ELR (cell line): ENCODE measurements at places on chromosomes 6 and 20.

GRCh38 chr20:10705801-10706459, 32.1 kb upstream of the JAG1 start:
- DNase-seq = peak; percentile 5

GRCh38 chr6:128256095-128256494, 264.3 kb downstream of the PTPRK start:
- no peak for DNase-seq

DNA sequence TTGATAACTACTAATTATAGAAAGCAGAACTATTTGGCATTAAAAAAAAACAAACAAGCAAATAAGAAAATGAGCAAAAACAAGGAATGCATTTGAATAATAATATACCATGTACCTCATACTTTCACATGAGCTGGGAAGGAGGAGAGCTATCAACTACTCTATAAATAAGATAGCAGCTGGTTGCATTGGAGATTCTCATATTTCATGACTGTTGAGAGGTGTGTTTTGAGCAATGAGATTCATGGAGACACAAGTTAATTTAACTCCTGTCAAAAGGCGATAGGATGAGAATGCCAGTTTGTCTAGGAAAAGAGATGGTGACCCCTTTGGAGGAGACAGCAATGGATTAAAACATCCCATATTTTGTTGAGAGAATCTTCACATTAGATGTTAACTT, 348.8 kb upstream of the SPTLC3 start:
- no peak for DNase-seq

DNA sequence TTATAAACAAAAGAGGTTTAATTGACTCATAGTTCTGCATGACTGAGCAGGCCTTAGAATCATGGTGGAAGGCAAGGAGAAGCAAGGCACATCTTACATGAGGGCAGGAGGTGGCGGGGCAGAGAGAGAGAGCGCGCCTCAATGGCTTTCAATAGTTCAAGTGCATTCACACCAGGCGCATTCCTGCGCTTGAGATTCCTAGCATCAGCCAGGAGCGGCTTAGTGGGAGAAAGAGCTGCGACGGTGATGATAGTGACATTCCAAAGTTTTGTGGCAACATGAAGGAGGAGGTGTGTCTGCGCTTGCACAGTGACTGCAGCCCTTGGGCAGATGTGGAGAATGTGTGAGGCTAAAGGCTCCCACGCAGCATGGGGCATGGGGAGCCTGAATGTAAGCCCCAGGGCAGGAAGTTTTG, 25.0 kb upstream of the EMILIN3 start:
- DNase-seq = peak; percentile 66

DNA sequence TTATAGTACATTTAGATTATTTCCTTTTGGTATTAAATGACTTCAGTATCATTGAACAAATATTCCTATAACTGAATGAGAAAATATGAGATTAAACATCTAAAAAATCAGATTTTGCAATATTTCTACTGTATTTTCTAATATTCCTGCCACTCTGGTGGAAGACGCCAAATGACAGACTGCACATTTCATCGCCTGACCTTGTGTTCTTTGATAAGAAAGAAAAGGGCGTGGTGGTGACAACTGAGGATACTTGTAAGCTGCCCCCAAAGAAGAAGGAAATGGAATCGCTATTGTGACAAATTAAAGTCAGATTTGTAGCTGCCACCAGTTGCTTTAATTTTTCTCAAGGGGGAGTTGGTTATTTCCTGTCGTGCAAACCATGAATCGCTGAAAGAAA, 131.3 kb downstream of the MTFR2 start:
- no peak for DNase-seq

DNA sequence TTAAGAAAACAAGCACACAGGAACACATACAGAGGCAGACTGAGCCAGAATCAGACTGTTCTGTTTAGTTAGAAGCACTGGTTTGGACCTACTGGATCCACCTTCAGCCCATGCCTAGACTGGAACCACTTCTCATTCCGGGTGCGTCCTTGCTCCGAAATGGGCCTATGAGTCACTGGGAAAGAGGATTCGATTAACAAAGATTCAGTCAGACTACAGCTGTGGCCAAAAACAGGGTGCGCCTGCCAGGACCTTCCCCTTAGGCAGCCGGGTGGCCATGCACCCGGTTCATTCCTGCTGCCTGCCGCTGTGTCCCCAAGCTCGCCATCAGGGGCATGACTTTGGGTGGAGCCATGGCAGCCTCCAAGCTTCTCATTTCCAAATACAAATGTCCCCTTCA, 14.5 kb upstream of the KCNK5 start:
- no peak for DNase-seq

GRCh38 chr6:152736687-152737273, 13.8 kb upstream of the VIP start:
- no peak for DNase-seq

DNA sequence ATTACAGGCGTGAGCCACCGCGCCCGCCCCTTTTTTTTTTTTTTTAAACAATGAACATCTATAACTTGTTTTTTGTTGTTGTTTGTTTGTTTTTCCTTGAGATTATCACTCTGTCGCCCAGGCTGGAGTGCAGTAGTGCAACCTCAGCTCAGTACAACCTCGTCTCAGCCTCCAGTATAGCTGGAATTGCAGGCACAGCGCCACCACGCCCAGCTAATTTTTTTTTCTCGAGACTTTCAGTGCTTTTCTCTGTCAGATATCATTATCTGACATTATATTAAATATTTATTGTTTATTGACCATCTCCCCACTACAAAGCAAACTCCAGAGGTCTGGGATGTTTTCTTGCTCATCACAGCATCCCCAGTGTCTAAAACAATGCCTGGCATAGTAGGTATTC, 2.3 kb upstream of the DLK2 start:
- DNase-seq = no peak

GRCh38 chr6:158124288-158124687, 43.8 kb downstream of the SERAC1 start:
- DNase-seq = no peak

DNA sequence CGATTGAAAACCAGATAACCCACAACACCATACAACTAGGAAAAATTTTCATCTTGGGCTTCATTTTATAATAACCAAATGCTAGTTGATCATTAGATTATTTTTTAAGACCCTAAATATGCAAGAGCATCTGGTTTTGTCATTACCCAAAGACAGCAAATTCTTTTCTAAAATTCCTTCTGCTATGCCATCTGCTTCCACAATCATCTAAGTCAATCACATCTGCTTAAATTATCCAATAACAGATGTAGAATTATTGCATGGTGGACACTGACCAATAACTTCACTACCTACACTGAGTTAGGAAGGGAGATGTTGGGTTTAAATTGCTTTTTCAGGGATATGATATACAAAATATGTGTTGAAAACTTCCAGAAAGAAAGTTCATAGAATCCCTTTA, 41.9 kb downstream of the PKHD1 start:
- no peak for DNase-seq

DNA sequence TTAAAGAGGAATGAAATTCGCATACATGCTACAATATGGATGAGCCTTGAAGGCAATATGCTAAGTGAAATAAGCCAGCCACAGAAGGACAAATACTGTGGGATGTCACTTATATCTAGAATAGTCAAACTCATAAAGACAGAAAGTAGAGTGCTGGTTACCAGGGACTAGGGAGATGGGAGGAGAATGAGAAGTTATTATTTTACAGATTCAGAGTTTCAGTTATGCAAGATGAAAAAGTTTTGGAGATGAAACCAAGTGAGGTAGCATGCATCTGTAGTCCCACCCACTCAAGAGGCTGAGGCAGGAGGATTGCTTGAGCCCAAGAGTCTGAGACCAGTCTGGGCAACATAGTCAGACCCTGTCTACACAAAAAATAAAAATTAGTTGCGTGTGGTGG, 82.5 kb upstream of the ARID1B start:
- no peak for DNase-seq

DNA sequence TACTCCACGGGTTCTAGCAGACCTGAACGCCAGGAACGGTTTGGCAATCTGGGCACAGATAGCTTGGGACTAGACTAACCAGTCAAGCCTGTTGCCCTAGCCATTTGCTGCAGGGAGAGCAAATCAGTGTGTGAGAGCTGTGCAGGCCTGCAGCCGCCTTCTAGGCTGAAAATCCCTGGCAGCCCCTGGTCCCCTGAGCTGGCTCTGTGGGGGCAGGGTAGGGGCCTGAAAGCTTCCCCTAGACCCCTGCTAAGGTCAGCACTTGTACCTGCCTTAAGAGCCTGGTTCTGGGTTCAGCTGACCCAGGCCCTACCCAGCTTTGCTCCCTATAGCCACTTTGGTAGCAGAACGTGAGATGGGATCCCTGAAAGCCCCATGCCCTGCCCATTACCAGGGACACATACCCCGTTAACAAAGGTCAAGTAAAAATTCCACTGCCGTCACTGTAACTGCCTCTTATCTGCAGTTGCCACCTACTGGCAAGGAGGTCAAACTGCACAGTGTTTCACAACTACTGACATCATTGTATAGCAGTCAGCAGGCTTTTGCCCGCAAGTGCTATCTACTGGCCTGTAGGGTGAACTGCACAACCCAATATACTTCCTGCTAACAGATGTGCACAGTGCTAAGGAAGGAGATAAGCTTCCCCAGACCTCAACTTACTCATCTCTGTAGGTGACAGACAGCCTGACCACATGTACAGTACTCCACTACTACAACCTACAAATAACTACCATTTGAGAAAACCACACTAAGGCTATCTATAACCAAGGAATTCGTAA, 95.1 kb upstream of the OLIG3 start:
- DNase-seq = peak; percentile 69

- DNase-seq = no peak
These were observed 57.0 kb downstream of the TULP4 start for GRCh38 chr6:158369241-158369640.

GRCh38 chr6:46090115-46091079, 39.4 kb upstream of the ENPP4 start:
- DNase-seq = peak; percentile 64

- no peak for DNase-seq
These were observed 46.9 kb downstream of the CDS2 start for GRCh38 chr20:5173751-5174150.

GRCh38 chr6:50823094-50823920, 4.6 kb downstream of the TFAP2B start:
- no peak for DNase-seq

DNA sequence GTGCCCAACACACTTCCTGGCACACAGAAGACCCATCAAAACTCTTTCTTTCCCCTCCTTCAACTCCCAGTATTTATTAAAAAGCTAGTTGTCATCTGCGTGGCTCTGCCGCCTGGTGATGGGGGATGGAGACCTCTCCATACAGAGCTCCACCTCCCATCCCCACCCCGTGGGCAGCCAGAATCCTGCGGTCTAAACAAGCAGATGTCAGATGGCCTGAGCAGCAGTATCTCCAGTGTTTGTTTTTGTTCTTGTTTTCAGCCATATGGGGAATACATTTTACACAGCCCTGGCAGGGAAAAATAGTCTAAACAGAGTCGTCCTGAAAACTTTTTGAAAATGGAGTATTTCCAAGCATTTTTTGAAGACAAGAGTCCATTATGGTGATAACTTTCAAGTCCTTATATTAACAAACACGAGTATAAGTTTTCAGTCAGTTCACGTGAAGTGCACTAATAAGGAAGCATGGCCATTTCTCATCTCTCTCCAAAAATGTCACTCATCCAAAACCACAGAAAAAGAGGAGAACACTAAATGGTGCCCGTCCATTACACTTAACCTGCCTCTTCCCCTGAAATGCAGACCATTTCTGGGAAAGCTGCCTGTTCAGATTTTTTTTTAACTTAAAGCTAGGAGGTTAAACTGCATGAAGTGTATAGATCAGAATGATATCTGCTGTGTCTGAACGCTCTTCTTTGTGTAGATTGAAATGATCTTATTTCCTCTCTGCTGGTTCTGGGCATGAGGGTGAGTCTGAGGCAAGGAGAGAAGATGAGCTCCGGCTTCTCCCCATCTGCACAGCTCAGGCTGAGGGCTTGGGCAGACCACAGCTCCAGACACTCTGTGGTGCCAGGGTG, 91.0 kb downstream of the TCP11 start:
- peak; percentile 11 for DNase-seq
